CD4-positive, alpha-beta memory T cell (primary cell): ENCODE measurements at places on chromosomes 2 and 18. TPM values are rescaled to one million over a fixed set of nuclear protein-coding genes. Genes with fewer than 3 reads are reported as not detected.

GRCh38 chr2:17591846-17592245, 51.4 kb downstream of the VSNL1 start:
- DNase-seq = no peak

DNA sequence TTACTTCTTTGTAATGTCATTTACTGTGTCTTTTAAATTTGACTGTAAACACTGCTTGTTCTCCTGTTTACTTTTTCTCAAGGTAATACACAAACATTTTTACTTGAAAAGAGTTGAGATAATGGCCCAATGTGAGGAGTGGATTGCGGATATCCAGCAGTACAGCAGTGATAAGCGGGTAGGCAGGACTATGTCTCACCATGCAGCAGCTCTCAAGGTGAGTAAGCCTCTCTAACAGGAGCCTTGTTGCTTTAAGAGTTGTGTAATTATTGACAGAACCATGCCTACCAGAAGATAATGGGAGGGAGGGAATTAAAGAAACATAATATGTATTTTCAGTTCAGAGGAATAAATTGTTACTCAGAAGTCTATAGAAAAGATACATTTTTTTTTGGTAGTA, 16.5 kb upstream of the TTC27 start:
- DNase-seq = no peak

DNA sequence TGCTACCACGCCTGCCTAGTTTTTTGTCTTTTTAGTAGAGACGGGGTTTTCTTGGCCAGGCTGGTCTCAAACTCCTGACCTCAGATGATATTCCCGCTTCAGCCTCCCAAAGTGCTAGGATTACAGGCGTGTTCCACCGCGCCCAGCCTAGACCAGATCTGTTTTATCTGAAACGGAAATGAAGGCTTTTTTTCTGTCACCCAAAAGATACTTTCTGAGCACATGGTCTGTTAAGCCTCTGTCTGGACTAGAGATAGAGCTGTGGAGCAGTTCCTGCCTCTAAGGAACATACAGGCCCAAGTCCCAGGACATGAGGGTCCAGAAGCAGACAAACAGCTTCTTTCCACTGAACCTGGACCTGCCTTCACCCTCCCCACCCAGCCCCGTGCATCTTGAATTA, 43.6 kb upstream of the PTMA start:
- DNase-seq = no peak

GRCh38 chr2:214889301-214889700, 79.8 kb upstream of the BARD1 start:
- DNase-seq = no peak

GRCh38 chr2:31469648-31470047, 55.1 kb upstream of the XDH start:
- no peak for DNase-seq

DNA sequence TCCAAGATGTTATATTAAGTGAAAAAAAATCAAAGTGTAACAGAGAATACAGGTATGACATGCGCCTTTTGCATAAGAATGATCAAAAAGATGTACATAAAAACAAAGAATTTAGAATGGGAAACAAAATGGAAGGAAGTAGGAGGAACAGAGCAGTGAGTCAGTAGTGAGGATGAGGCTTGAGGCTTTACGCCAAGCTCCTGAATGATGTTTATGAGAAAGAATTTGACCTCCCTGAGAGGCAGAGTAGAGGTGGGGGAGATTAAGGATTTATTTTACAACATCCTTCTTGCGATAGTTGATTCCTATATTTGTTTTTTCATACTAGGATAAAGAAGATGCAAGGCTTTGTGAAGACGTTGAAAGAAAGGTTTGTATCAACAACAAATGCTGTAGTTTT, 81.4 kb downstream of the DCDC2C start:
- no peak for DNase-seq

DNA sequence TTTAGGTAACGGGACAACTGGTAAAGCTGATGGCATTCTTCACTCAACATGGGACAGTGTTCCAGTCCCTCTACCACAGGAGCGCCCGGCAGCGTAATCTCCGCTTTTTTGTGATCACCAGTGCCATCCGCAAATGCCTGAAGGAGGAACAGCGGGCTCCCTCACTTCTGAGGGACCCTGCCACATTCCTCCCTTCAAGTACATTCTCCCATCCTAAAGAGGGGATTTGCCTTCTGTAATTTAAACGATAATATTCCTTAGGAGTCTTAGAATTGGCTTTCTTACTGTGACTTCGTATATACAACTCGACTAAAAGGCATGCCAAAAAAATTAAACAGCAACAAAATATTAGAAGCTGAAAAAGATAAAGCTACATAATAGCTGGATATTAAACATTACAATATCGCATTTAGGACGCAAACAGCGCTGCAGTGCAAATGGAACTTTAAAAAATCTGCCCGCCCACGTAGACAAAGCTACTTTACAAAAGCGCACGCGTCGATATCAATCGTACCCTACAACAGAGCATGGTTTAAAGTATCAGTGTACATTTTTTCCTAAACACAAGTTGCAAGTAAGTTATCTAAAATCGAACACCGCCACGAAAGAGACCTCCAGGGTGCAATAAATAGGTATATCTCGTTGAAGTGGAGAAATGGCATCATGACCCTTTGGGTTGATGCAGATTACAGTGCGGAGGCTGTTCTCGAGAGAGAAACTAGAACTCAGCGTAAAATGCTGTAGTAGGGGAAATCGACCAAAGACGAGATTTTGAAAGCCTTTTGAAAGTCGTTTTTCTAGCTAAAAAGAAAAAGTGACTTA, 2.3 kb upstream of the VSNL1 start:
- DNase-seq = no peak

GRCh38 chr18:44500808-44501610, 179.7 kb upstream of the SETBP1 start:
- no peak for DNase-seq

DNA sequence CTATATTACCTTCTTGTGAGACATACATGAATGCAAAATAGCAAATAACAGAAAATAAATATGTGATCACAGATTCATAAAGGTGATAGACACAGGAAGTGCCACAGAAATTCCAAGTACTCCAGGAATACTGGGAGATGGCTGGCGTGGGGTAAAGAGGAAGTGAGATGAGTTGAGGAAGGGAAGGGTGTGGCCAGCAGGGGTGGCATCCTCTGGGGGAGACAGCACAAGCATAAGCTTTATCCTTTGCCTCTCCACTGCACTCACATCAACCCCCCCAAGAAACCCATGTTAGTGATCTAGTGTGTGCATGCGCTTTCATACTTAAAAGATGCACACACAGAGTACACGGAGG, 94.8 kb upstream of the B3GNT7 start:
- DNase-seq = no peak

- DNase-seq = no peak
Measured at GRCh38 chr2:167135706-167136105, 247.4 kb downstream of the XIRP2 start.

GRCh38 chr2:74138600-74139323, 8.9 kb downstream of the BOLA3 start:
- no peak for DNase-seq

DNA sequence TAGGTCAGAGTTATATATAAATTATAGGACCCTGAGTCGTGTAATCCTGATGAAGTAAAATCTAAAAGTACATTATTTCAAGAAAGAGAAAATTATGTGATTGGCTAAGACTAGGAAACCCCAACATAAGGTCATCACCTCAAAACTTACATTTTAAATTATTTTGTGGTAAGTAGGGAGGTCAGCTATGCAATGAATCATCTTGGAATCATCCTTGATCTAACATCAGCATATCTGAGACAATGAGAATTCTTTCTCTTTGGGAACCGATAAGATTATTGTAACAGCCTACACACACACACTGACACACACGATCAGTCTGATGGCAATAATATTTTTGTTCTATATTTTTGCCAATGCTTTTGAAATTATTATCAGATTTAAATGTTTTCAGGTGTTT, 904.8 kb upstream of the CHAC2 start:
- no peak for DNase-seq

DNA sequence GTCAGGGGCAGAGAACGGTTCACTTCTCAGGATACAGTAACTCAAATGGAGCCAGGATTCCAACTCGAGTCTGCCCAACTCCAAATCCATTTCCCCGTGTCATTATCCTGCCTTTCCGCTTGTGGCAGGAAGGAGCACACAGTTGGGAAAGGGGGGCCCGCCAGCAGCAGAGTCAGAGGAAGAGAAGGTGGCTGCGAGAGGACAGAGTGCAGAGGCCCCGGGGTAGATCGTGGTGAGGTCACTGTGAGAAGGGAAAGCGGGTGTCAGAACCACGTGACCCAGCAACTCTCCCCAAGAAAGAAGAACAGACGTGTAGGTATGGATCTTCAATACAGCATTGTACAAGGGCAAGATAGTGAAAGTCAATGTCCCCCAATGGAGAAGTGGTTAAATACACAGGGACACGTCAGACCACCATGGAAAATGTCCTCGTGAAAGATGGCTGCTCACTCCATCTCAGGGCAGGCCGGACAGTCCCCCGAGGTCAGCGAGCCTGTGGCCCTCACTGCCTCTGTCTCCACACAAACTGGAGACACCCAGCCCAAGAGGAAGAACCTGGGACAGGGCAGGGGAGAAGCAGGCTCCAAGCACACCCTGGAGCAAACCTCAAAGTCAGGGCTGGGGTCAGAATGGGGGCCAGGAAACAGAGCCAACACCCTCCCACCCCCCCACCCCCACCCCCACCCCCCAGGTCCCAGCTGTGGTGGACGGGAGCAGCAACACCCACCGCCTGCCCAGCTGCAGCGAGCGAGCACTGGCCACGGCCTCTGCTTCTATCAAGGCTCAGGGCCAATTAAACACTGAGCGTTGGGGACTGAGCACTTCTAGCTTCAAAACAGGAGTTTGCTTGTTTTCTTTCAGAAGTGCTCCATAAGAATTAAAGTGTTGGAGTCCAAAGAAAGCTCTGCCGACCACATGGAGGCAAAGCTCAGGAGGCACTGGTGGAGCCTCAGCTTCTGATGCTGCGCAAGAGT, 92.7 kb downstream of the EIPR1 start:
- DNase-seq = no peak

DNA sequence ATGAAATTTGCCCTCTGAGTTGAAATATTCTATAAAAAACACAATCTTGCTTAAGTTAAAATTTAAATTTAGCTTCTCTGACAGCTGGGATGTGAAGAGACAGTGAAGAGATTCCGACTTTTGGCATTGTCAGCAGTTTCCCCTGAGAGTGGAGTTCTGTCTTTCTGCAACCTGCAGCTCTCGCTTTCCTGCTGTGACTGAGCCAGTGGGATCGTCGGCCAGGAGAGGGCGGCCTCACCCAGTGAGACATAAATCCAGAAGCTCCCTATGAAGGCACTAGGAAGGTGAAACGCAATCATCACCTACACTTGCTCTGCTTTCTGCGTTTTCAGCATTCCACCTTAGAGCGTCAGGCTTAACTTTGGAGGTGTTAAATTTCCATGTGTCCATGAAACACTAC, 75.4 kb upstream of the HNMT start:
- DNase-seq = no peak

- DNase-seq = no peak
Measured at GRCh38 chr2:61620244-61621159, 82.3 kb upstream of the XPO1 start.

- DNase-seq = no peak
Measured at GRCh38 chr2:130796290-130796689, 40.4 kb upstream of the ARHGEF4 start.

Gene CRACDL
- total RNA-seq = 1.2 TPM

Gene APLF
- total RNA-seq = 9.5 TPM

Gene OTOF
- total RNA-seq = 0.91 TPM

Gene PJVK
- 4.1 TPM for total RNA-seq

Gene VIL1
- total RNA-seq = not detected
